ENCODE measurements at places on chromosomes 2 and 18. TPM values are rescaled to one million over a fixed set of nuclear protein-coding genes. Genes with fewer than 3 reads are reported as not detected.

RETREG2 gene
- total RNA-seq, result 40.1 TPM

DBI gene
- total RNA-seq, result 134 TPM

SLC20A1 gene
- 60.1 TPM for total RNA-seq

FAP gene
- 0.14 TPM for total RNA-seq

ATL2 gene
- total RNA-seq, result 77.5 TPM

EGR4 gene
- 0.07 TPM for total RNA-seq

UGT1A3 gene
- total RNA-seq, result not detected

REG3A gene
- not detected for total RNA-seq

CFLAR gene
- total RNA-seq, result 56.2 TPM

IL18R1 gene
- 0.12 TPM for total RNA-seq

CHST10 gene
- 18.1 TPM for total RNA-seq

SULT1C4 gene
- total RNA-seq, result 50.1 TPM

MORN2 gene
- total RNA-seq, result 28.4 TPM

TNFAIP6 gene
- not detected for total RNA-seq

GRCh38 chr2:41084321-41084720, 632.4 kb upstream of the SLC8A1 start:
- DNase-seq, result no peak

DNA sequence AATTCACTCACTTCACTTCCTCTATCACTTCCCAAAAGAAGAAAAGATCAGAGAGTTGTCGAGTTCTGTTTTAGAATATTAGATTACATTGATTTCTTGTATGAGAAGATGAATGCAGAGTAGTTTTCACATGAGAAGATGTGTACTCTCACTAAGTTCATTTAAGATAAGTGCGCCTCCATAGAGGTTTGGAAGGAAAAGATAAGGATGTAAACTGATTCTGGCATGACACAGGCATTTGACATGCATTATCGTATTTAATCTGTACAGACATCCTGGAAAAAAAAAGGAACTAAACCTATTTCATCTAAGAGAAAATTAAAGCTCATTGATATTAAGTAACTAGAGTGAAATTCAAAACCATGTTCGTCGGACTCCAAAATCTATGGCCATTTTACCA, 152.2 kb upstream of the CRIM1 start:
- DNase-seq, result no peak

- peak; percentile 87 for DNase-seq
These were observed 14.3 kb downstream of the DSG2 start for GRCh38 chr18:31512203-31512764.

GRCh38 chr2:2400286-2401038, 69.4 kb upstream of the MYT1L start:
- DNase-seq, result no peak

GRCh38 chr18:46253498-46253897, 149.3 kb downstream of the HAUS1 start:
- peak; percentile 71 for DNase-seq

DNA sequence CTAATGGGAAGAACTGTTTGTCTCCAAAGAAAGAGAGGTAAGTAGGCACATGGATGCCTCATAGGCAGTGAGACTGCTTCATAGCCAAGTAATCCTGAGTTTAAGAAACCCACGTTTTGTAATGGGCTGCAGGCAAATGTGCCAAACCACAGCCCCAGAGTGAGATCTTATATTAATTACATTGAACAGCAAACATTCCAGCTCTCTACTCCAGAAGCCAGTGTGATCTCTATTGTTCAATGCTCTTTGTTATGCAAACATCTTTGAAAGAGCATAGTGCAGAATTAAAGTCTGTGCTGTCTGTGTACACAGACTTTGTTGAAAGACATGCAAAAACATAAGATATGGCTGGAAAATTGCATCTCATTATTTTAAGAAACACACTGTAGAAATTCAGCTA, 720.8 kb upstream of the REG3G start:
- no peak for DNase-seq

GRCh38 chr2:196926562-196927375, at the start of gene PGAP1:
Gene PGAP1, minus strand, starts transcription at chr2:196926707. Its CDS starts 91 bp downstream, at chr2:196926616.
- no peak for DNase-seq

GRCh38 chr2:32683520-32684086, 55.8 kb downstream of the TTC27 start:
- DNase-seq, result no peak

- DNase-seq, result peak; percentile 6
These were observed 226.0 kb downstream of the FAM210A start for GRCh38 chr18:13500227-13500865.

DNA sequence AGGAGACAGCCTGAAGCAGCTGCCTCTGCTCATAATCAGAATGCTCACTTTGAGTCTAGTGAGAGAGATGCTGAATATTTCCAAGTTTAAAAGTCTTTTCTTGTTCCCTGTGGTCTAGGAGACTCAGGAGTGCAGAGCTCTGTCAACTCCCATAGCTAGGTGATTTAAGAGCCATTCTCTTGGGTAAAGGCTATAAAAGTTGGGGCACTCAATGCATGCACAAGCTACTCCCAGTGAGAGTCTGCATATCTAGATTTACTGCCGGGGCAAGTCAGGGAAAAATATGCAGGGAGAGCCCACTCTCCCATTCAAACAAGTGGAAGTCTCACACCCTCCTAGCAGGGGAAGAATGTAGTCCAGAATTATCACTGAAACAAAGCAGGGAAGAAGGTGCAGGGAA, 408.6 kb upstream of the KCNJ3 start:
- no peak for DNase-seq

- no peak for DNase-seq
These were observed 180.8 kb upstream of the RAB6C start for GRCh38 chr2:129798626-129799025.

GRCh38 chr2:149438330-149438960, 108.1 kb downstream of the LYPD6 start:
- no peak for DNase-seq

DNA sequence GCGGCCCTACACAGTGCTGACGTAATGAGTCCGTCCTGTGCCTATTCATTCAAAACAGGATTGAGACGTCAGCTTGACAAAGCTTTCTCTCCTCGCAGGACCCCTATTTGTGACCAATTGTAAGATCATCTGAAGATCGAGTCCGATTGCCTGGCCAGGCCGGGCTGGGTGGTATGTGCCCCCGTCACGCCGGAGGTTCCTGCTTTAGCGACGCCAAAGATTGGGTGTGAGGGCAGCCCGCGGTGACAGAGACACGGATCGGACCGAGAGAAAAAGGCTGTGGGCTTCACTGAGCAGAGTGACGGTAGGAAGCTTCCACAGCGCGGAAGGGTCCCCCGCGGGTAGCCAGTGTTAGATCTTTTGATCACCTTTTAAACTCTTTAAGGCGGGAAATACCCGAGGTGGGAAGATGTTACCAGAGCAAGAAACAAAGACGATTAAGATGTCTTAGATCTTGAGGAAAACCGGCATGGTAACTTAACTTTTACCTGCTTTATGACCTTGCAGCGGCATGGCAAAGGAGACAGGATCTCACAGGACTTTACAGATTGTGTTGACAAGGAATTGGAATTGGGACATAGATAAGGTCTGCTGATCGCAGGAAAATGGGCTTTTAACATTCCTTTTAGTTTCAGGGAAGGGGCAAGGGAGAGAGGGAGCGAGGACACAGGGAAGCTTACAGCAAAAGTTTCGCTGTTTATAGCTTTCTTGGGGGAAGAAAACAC, 220.0 kb downstream of the METTL4 start:
- DNase-seq, result no peak

- DNase-seq, result no peak
These were observed 83.1 kb downstream of the MCFD2 start for GRCh38 chr2:46832543-46832942.

DNA sequence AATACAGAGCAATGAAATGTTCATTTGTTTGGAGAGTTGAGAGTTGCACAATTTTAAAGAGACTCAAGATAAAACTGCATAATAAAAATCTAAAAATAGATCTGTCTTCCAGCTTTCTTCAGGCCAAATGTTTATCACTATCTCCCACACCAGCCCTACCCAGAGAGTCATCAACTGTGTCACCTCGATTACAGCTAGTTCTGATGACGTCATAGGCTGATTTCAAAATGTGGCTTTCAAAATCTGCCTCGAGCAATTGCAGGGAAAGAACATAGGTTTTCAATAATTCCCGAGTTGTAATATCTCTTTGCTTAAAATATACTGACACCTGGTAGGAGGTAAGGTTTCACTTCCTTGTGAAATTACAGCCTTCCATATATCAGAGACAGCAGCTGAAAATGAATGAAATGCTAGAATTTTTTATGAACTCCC, 677.6 kb upstream of the ID2 start:
- DNase-seq, result no peak

GRCh38 chr18:10086458-10087210, 172.8 kb downstream of the VAPA start:
- no peak for DNase-seq

DNA sequence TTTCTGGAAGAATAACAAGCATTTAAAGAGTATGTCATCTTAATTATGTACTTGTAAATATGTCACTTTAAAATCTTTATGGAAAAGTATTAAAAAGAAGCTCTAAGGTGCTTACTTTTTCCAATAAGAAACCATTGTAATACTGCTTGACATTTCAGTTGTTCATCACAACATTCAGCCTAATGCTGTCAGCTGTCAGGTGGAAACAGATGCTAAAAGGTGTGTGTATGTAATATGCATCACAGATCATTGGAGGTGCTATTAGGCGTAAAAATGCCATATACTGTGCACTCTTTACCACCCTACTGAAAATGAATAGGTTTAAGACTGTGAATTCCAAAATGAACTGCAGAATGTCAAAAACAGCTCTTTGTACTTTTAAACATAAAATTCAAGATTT, 40.3 kb downstream of the METTL8 start:
- no peak for DNase-seq

- DNase-seq, result no peak
These were observed 1.2 kb upstream of the ALPP start for GRCh38 chr2:232377319-232377718.

- no peak for DNase-seq
These were observed 32.1 kb upstream of the TTC39C start for GRCh38 chr18:23982155-23983079.

- peak; percentile 92 for DNase-seq
These were observed 67.8 kb upstream of the MAP4K3 start for GRCh38 chr2:39504790-39505335.

DNA sequence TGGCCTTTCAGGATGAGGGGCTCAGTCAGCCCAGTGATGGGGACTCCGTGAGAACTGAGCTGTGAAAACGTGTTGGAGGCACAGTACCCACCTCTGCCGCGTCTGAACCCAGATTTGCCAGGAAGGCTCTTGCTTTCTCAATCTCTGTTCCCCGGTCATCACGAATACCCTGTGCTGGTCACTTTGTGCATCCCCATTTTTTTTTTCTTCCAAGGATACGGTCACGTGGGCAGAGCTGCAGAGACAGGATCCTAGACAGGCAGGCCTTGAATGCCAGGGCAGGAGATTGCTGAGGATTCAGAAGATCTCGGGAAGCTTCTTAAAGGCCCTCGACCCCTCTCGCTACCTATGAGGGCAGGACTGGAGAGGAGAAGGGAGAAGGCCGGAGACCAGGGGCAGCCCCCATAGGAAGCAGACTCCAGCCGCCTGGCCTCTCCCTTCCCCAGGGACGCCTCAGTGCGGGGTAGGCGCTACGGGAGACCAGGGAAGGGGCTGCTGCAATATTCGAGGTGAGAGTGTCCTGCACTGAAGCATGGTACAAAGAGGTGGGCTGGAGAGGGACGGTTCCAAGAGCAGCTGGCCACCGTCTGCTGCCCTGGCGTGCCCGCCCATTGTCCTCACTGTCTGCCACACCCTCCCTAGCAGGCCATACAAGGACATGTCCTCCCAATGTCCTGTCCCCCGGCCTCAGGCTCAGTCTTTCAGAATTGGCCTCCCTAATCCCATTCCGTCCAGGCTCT, 29.0 kb upstream of the TAF1B start:
- no peak for DNase-seq

DNA sequence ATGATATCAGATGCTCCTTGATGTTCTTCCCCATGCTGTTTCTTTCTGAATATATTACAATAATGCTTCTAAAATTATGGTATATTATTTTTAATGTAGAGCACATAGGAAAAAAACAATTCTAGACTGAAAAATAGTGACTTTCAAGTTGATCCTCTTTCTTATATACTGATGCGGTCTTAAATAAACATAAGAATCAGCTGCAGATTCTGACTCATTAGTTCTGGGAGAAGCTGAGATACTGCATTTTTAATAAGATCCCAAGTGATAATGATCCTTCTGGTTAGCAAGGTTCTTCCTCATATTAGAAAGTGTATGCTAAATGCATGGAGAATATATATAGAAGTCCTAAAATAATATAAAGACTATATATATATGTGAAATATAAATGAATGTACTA, 124.9 kb downstream of the XIRP2 start:
- no peak for DNase-seq

DNA sequence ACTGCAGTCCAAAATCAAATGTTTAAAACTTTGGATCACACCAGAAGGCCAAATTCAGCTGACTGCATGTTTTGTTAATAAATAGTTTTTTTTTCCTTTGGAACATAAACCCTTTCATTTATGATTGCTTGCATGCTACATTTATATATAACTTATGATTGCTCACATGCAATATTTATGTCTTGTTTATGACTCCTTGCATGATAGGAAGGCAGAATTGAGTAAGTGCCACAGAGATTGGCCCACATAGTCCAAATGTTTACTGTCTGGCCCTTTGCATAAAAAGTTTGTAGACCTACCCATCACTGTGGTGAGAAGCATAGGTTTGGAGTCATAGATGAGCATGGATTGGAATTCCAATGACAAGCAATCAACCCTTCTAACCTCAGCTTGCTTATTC, 30.8 kb downstream of the WDFY1 start:
- no peak for DNase-seq

GRCh38 chr18:22640281-22640842, 222.6 kb upstream of the CTAGE1 start:
- no peak for DNase-seq

DNA sequence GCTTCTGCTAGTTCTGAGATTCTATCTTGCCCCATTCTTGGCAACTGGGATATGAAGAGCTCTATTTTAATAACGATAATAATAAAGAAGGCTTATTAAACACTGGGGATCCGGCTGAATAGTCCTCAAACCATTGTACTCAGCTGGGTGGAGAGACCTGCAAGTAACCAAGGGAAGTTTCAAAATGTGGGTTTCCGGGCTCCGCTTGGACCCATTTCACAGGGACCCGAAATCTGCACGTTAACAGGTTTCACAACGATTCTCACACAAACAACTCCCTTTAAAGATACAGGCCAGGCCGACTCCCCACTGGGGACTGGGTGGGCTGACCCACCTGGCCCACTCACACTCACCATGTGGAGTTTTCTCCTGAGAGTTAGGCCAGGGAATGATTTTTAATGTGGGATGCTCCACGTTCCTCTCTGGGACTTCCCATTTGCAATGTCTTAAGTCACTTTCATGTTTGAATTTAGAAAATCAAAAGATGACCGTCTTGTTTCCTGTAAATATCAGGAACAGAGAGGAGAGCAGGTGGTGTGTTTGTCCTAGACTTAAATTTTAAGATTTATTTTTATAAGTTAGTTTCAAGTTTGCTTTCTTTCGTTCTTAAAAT, 96.3 kb downstream of the SH3RF3 start:
- DNase-seq, result no peak

DNA sequence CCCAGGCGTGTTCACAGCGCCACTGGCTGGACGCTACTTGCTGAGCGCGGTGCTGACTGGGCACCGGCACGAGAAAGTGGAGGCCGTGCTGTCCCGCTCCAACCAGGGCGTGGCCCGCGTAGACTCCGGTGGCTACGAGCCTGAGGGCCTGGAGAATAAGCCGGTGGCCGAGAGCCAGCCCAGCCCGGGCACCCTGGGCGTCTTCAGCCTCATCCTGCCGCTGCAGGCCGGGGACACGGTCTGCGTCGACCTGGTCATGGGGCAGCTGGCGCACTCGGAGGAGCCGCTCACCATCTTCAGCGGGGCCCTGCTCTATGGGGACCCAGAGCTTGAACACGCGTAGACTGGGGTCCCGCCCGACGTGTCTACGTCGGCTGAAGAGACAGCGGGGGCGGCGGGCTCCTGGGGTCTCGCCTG, 891 bp upstream of the KHK start:
- DNase-seq, result no peak
